Forelimb muscle (tissue), 1 donor: ENCODE measurements at places on chromosomes 5 and 9.

GRCh38 chr5:161687316-161687715, 1.8 kb downstream of the GABRA6 start:
- DNase-seq = no peak

DNA sequence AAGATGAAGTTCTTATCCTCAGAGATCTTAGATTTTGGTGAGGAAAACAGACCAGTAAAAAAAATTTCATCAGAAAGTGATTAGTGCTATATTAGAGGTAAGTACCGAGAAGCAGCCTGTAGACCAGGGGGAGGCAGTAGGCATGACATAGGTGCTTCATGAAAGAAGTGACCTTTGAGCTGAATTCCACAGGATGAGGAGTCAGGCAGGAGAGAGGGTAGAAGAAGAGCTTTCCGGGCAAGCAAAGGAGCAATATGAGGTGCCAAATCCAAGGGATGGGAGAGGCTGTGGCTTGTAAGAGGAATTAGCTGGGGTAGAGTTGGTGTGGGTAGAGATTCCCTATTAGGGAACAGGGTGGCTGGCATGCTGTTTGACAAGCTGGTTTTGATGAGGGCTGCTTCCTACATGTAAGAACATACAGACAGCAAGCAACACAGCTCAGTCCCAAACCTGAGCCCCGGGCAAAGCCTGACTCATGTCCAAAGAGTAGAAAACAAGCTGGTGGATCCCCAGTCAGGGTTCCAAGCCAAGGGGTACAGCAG, 48.4 kb upstream of the PWWP2A start:
- no peak for DNase-seq

DNA sequence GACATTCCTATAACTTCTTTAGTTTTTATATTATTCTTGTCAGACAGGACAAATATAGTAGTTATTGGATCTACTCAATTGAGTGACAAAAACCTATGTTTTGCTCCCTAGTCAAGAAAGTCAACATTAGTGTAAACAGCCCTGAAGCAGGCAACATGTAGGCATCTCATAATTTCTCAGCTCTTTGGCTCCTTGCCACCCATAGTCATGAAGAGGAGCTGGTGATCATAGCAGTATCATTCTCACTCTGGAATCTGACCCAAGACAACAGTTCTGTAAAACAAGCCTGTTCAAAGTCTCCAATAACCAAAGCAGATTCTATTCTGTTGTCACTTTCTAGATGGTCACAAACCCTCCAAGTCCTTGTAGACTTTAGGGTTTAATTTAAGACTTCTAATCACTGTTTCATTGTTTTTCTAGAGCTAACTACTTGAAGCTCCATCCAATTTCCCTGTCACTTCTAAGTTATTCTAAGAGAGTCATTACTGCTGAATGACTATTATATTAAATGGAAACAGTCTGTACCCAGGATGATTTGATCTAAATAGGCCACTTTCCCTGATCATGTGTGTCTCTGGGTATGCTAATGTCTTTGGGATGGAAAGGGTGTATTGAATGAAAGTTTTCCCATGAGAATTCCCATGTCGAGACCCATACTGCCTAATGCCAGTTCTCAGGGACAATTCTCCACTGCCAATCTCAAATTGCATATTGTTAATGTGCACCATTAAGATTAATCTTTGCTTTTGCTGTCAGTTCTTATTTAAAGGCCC, 533.3 kb downstream of the ACTL7B start:
- no peak for DNase-seq

- peak; percentile 9 for DNase-seq
Measured at GRCh38 chr9:3193791-3194190, 332.0 kb downstream of the RFX3 start.

- no peak for DNase-seq
Measured at GRCh38 chr5:150024346-150024984, 23.9 kb downstream of the HMGXB3 start.

- DNase-seq = no peak
Measured at GRCh38 chr9:92616655-92617111, 53.2 kb downstream of the IPPK start.

- DNase-seq = no peak
Measured at GRCh38 chr9:74554751-74555419, 57.8 kb downstream of the RORB start.

DNA sequence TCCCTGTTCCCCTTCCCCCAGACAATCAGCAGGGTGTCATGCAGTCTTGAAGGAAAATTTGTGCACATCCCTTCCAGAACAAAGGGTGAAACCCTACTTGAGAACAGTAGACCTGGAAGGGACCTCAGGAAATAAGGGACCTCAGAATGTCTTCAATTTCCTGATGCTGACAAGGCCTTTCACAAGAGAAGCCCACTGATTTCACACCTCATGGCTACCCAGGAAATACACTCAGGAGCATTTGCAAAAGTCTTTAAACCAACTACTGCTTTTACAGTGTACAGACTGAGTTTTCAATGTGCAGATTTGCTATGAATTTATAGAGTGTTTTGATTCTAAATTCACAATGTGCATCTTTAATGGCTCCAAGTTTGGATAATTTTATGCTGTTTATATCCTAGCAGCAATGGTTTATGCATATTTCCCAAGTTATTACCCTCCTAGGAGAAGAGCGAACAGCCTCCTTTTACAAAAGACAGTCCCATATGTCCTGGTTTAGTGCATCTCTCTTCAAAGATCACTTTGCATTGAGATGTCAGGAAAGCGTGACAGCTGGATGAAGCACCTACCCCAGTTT, 74.8 kb downstream of the GALNT10 start:
- no peak for DNase-seq

GRCh38 chr5:8329773-8330172, 460.8 kb downstream of the MTRR start:
- no peak for DNase-seq

GRCh38 chr5:122972877-122973276, 63.6 kb downstream of the PPIC start:
- DNase-seq = no peak

- no peak for DNase-seq
Measured at GRCh38 chr5:42426016-42426415, 2.8 kb downstream of the GHR start.

GRCh38 chr9:4042991-4043390, 256.9 kb downstream of the GLIS3 start:
- no peak for DNase-seq

DNA sequence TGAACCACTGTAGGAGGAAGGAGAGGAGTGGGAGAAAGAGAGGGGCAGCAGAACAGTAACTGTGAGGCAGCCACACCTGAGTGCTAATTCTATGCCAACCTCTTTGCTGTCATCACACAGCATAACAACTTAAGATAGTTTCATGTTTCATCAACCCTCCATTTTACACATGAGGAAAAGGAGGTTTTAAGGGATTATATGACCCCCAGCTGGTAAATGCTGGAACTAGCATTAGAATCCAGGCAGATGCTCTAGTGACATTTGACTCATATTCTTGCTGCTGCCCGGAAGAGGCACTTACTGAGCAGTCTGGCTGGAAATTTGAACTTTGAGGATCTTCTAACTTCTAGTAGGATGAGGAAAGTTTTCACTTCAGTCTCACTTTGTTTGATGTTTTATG, 24.1 kb upstream of the VLDLR start:
- DNase-seq = no peak

DNA sequence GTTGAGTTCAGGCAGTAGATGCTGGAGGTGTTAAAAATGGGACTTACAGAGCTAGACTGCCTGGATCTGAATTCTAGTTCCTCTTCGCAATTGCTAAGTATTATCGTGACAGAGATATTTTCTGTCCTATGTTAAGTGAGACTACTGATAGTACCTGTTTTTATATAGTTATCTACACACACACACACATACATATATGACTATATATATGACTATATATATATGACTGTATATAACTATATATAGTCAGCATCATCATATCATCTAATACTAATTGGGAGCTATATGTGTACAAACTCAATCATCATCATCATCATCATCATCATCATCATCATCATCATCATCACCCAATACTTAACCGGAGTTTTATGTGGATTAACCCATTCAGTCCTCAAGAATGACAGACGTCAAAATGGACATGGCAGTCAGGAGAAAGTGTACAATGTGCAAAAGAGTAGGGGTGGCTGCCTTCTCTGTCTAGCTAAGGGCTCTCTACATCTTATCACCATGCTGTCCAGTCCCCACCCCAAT, 7.3 kb downstream of the PIK3R1 start:
- DNase-seq = no peak

DNA sequence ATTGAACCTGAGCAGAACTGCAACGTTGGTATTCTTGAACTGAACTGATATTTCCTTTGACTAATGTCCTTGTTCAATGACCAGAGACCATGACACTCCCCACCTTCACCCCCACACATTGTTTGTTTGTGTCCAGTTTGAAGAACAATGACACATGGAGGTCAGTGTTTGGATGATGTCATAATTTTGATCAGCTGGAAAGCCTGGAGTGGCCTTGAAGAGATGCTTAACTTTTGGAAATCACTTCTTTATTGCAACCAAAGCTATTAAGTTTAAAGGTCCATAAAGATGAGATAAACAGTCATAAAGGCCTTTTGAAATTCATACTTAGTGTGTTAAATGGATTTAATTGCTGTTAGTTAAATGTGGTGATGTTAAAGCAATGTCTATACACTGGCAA, 92.7 kb downstream of the TMC1 start:
- DNase-seq = no peak

GRCh38 chr5:139966856-139967255, 76.2 kb downstream of the NRG2 start:
- no peak for DNase-seq

GRCh38 chr5:81842795-81843398, 92.0 kb upstream of the SSBP2 start:
- DNase-seq = no peak

DNA sequence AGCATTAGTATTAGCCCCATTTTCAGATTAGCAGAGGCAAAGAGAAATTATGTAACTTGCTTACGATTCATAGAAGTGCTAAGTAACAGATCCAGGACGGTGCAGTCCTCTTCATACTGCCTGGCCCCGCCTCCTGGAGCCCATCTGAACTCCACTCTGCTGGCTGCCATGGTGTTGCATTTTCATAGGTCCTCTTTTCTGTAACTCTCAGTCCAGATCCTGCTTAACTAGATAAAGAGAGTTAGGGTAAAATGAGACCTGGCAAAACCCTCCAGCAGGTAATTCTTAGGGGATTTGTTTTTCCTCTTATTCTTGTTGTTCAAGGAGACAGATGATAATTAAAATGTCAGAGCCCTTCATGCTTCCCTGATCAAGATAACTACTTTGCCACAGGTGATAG, 135.1 kb upstream of the EFNA5 start:
- DNase-seq = no peak

- DNase-seq = no peak
Measured at GRCh38 chr5:151952238-151952637, 27.6 kb upstream of the GLRA1 start.

GRCh38 chr5:80659106-80659505, 4.3 kb upstream of the DHFR start:
- DNase-seq = no peak

DNA sequence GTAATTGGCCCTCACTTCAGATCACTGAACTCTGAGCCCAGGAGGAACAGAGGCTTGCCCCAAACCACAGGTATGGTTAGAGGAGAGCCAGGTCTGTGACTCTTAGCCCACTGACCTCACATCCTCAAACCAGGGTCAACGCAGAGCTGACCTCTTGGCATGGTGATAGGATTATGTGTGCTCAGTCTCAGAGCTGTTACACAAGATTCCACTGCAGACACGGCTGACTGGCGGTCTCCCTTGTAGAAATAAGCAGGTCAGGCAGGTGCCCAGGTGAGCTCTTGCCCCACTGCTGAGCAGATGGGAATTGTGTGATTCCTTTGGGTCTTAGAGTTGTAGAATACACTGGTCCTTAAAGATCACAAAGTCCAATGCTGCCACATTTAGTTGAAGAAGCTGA, 66.0 kb upstream of the PITX1 start:
- DNase-seq = no peak

DNA sequence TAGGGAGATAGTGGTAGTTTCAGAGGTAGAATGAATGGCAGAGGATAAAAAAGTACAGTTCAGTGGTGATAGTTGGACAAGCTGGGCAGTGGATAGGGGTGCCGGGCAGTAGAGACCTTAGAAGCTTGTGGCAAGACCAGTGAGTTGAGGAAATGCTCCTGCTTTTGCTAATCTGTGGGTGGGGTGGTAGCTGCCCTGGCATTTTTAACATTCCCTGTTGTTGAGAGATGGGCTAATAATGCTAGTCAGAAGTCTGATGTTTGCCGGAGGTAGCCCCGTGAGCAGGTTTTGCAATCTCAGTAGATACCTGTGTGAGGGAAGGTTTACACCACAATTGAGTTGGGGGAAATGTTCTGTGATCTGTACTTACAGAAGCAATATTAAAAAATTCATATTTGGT, 91.1 kb downstream of the TRIO start:
- DNase-seq = no peak

DNA sequence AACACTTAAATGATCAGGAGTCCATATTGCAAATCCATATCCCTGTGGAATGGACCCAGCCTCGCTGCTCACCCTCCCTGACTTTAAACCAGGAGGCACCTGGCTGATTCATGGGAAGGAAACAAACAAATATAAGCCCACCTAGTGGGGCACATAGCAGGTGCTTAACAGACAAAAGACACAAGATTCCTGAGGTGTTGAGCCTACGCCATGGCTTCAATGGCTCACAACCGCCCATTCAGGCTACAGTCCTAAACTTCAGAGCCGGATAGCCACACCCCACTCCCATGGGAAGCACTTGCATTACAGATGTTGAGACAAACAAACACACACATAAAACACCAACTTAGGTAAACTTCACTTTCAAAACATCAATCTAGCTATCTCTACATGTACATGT, 359.9 kb downstream of the ICE1 start:
- no peak for DNase-seq

DNA sequence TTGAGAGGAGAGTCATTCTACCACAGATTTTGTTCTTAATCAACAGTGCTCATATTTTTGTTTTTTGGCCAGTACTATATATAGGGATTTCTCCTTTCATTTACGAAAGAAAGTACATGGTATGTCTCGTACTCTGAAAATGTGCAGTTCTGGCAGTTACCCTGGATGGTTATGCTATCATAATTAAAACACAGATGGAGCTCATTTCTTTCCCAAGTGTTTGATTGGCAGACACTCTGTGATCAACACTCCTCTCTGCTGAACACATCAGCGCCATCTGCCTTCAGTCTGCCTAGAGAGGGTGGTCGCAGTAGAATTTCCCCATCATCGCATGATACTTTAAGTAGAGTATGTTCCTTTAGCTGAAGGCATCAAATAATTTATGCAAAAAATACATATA, 64.5 kb downstream of the PAM start:
- no peak for DNase-seq

DNA sequence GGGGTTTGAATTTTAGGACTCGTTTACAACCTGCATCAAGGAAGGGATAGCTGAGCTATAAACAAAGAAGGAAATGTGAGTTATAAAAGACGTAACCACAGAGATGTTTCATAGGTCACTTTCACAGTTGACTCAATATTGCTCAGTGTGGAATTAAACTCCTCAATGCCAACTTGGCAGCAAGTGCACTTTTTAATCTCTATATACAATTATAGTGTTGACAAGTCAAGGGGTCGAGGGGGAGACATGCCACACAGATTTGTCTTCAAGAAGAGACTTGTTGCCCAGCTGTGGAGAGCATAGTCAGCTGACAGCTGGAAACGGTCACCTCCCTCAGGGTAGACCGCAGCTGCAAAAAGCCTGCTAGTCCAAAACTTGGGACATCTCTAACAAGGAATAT, 163.4 kb upstream of the DMAC1 start:
- no peak for DNase-seq

GRCh38 chr9:37840560-37841194, 40.1 kb downstream of the DCAF10 start:
- DNase-seq = no peak
